ENCODE measurements at places on chromosomes 4 and X.

DNA sequence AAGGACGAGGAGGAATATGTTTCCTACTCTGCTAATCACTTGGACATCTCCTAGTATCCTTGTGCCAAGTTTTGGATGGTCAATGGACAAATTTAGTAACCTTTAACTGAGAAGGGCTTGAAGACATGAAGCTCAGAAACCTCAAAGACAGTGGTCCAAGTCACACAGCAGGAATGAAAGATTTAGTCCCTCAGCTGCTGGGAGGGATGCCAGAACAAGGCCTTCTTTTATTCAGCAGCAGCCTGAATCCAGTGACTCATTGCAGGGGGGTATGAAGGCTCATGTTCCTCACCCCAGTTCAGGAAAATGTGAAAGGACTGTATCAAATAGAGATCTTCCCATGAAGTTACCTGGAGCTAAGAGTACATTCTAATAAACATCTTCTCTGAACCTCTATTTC, 214.9 kb upstream of the UGT8 start:
- no peak for DNase-seq

- DNase-seq, result no peak
Observed at GRCh38 chr4:145720656-145721055, 40.7 kb downstream of the C4orf51 start.

DNA sequence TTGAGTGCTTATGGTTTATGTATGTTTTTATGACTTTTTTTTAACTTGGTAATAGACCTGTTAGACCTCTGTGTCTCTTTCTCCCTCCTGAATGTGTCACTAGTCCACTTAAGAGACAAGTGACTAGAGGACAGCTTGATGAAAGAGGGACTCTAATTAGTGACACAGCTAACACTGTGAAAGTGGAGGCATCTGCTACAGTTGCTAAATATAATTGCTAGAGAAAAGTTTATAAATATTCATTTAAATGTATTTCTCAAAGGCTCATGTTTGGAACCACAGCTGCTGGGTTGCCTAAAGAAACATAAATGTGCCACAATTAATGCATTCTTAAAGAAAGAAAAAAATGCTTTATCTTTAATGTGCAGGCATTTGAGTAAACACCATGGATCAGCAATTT, 176.4 kb downstream of the FRMPD4 start:
- DNase-seq, result no peak

DNA sequence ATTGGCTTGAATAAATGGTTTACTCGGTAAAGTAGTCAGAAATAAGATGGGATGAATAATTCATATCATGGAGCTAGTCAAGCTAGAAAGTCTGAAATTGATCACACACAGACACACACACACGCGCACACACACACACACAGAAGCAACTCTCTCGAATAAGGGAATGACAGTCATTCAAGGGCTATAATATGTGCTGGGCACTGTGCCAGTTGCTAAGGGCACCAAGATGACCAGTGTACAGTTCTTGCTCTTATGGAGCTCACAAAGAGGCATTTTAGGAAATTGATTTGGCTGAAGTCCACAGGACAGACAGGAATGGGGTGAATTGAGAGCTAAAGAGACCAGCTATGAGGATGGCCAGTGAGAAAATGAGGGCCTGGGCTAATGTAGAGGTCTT, 34.2 kb upstream of the SH3D19 start:
- DNase-seq, result no peak

GRCh38 chr4:56764223-56764622, 57.3 kb downstream of the SPINK2 start:
- no peak for DNase-seq

GRCh38 chr4:122533841-122534240, 77.3 kb upstream of the IL2 start:
- no peak for DNase-seq

DNA sequence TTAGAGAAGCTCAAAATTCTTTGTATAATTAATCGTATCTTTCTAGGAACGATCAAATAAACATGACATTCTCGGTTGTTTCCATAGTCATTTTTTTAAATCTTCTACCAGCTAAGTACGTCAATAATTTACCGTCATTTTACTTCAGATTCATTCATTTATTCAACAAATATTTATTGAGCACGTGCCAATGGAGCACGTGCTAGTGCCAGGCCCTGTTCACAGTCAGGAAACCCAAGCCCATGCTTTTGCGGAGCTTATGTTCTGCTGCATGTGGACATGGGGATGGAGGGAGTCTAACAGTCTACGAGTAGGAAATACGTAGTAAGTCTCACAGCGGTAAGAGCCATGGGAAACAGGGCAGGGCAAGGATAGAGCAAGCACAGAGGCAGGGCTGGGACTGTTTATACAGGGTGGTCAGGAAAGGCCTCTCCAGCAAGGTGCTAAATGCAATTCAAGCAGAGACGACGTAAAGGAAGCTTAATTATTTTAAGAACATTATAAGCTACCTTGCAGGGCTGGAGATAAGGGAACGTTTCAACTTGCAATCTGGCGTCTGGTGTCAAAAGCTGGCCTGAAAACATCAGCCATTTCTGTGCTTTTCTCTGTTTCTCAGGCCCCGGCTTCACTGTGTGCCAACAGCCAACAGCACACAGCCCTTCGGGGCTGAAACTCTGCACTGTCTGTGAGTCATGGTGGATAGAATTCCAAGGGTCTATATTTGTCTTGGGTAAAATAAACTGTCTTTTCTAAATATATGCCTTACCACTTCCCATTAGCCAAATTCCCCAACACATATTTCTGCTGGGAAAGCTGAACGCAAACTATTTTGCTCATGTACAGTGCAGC, 517.1 kb upstream of the ZFP42 start:
- no peak for DNase-seq

DNA sequence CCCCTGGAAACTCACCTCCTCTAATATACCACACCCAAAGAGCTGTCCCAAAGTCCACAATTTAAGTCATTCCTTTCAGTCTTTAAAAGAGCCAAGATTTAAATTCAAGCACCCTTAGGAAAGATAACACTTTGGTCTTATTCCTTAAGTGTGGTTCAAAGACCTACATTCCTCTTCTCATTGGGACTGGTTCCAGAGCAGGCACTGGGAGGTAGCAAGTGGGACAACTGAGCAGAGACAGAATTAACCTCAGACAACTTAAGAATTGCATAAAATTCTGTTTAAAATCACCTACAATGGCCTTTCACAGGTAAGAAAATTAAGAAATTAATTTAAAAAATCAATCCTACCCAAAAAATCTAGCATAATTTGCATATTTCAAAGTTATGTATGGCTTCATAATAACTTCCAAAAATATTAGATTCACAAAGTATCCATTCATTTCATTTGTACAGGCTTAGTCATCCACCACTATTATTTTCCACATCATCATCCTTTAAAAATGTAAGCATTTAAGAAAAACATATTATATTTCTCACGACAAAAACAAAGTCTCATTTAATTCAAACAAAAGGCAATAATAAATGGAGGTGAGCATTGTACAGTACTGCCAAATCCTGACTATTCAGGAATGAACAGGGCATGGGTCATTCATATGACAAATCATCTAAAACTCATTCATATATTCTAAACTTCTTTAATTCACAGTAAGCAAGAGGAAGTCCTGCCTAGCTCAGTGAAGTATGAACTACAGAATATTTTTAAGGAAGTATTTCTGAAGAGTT, 13.6 kb downstream of the PRSS12 start:
- no peak for DNase-seq

- no peak for DNase-seq
Observed at GRCh38 chr4:43471950-43472349, 579.4 kb downstream of the GRXCR1 start.

DNA sequence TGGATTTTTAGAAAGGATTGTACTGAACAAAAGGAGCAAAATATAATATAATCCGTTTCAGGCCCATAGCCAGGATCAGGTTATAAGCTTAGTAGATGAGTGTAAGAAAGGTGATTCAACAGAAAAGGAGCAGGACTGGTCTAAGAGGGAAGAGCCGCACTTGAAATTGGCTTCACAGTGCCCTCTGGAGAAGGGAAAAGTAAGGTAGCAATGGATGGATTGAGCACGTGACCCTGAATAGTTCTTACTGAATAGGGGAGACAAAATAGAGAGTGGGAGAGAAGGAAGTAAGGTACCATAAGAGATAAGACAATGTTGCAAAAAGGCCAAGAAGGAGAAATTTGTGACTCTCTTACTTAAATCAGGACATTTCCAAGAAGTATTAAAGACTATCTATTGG, 15.6 kb downstream of the CXorf66 start:
- no peak for DNase-seq

DNA sequence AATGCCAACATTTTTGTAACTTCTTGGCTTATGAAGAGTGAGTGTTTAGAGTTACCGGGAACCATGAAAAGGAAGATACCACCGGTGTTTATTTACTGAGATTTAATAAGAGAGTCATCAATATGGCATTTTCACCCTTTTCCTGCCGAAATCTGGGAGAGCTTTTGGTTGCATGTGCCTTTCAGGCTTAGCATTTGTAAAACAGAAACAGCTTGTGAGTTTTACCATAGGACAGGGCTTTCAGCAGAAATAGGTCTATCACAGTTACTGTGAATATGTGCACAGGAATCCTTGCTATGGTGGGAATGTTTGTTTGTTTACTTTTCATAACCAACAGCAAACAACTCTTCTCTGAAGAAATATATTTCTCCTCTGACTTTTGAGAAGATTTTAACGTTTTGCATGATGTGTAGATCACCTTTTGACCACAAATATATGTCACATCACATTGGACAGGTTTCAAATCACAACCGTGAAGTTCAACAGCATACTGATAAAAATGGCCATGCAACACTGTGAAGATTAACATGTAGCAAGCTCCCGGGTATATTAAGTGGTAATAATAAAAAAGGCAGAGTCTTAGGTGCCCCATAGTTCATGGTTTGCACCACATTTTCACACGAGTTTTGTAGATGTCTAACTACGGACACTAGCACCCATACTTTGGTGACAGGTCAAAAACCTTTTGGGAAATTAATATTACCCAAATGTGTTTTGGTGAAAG, 21.3 kb downstream of the ARHGAP24 start:
- no peak for DNase-seq

DNA sequence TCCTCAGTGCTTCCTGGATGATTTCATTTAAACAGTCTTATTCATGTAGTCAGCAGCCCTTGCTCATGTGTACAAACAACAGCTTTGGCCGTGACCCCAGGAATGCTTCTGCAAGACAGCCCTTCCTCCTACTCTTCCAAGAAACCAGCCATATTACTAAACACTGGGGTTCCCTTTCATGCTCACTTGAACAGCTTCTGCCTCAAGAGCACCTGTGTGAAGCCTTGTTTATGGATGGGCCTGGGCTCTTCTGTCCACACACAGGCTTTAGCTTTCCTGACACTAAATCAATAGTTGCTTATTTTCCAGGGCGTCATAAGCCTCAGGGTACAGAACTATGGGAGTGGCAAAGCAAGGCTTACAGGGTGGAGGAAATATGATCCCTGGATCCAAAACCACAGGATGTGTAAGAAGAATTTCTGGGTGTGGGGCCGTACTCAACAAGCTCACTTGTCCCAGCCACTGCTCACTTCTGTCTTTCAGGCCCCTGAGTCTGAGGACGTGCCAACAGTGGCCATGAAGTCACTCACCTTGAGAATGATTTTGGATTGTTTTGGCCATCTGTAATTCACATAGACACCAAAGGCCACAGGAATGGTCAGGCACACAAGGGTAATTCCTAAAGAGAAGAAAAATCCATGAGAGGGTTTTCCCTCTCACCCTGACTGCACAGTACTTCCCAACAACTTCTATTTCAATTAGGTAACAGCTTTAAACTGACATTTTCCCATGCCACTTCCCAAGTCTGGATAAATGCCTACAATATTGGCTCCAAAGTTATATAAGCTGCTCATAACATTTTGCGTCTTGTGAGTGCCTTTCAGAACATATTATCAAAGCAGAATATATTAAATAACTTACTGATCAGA, 17.7 kb downstream of the SLC10A6 start:
- DNase-seq, result no peak

- DNase-seq, result peak; percentile 13
Observed at GRCh38 chrX:153662266-153662665, 11.3 kb downstream of the PNCK start.

DNA sequence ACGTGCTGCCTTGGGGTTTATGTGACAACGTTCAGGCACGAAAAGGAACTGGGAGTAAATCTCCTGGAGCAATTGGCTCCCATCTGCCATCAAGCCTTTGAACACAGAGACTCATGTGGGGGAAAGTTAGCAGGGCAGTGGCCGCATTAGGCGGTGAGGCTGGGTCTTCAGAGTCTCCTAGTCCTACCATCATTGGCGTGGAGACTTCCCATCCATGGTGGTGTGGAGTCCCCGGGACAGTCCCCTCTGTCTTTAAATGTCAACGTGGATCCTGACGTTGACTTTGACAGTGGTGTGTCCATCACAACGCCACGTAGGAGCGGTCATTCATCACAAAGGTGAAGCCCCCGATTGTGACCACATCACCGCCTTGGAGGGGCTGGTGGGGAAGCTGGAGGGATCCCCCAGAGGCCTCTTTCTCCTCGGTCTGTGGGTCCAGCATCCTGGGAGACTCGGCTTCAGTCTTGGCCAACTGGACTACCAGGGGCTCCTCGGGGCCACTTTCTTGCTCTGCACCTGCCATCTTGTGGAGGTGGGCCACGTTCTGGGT, 21.8 kb downstream of the CRLF2 start:
- DNase-seq, result no peak

GRCh38 chrX:77527233-77528001, 80.2 kb downstream of the FGF16 start:
- no peak for DNase-seq

DNA sequence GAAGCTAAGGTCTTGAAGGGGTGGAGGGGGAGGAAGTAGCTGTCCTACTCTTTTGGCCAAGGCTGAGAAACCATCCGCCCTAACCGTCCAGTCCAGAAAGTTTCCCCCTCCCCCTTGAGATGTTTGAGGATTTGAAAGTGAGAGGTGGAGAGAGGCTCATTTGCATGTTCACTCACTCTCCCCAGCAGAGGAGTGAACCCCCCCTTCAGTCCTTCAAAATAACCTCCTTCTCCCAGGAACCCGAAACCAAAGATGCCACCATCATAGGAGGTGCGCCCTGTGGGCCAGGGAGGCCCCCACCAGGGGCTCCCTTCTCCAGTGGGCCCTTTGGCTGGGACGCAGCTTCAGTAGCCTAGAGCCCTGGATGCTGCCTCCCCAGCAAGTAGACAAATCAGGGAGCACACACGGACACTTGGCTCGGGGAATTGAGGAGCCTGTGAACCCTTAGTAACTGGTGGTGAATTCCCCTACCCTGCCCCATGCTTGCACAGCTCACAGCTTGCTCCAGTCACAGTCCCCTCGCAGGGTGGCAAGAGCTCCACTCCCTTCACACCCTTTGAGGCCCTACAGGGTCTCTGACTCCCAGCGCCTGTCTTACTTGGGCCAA, 25.6 kb downstream of the ELF4 start:
- no peak for DNase-seq

DNA sequence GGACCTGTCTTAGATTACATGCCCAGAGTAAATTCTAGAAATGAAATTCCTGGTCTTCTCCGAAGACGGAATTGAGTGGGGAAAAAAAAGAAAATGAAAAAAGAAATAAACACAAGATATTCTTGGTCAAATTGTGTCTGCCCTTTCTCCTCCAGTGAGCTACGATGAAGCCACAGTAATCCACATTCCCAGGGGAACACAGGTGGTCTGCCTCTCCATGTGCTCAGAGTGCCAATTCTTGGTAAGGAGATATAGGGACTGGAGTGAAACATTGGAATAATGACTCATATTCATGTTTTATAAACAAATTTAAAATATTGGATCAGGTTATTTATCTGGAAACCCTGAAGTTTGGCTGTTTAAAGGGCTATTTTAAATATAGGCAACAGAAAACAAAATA, 54.2 kb upstream of the MGST2 start:
- DNase-seq, result no peak
